ENCODE measurements at places on chromosomes 1 and 21.

DNA sequence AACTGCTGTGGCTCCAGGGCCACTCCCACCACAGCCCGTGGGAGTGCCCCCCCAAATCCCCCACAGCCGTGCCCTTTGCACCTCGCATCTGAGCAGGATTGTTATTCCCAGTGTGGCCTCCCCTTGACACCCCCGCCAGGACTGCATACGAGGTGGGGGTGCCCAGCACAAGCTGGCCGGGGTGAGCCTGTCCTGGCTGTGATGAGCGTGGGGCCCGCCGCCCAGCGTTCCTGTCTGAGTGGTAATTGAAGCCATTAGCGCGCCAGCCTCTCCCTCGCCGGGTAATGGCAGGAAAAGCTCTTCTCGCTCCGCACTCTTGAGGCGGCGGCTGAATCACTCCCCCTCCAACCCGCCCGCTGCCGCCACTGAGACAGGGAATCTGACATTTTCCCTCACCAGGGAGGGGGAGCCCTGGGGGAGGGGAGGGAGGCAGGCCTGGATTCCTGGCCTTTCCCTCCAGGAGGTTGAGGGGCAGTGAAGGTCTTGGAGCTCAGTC, 27.7 kb downstream of the PTPRF start:
- no peak for DNase-seq

DNA sequence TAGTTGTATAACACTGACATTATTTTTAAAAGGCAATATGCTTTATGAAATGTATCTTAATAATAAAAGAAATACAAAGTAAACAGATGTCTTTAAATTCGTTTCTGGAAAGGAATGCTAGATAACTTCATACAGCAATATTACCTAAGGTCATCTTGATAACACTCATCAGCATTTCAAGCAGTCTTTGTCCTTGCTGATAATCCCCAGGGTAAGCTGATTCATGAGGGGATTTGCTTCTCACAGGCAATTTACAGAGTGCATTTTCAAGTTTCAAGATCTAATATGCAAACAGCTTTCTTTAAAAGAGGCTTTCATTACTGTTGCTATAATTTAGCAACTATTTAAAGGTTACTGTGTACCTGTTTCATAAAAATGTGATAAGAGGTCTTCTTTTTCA, 75.2 kb upstream of the NEK2 start:
- no peak for DNase-seq

- DNase-seq, result no peak
These were observed 80.1 kb downstream of the LMO4 start for GRCh38 chr1:87408665-87409248.

GRCh38 chr1:158818975-158819431, 12.1 kb upstream of the MNDA start:
- no peak for DNase-seq

- no peak for DNase-seq
These were observed 46.1 kb upstream of the ABCG1 start for GRCh38 chr21:42172596-42173483.

DNA sequence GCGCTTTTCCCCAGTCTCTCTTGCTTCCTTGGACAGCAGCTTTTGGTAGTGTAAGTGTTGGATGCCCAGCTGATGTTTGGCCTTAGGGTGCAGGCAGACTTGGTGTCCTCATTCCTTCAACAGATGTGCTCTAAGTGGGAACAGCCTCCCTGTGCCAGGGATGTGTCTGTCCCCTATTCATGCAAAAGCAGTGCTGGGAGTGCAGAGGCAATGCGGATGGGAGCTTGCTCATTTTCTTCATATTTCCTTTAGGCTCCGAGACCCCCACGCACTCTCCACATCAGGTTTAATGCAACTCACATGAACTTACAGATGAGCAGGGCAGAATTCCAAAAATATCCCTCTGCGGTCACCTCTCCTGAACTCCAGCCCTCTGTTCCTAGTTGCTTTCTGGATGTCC, 96.1 kb downstream of the IER5 start:
- no peak for DNase-seq

DNA sequence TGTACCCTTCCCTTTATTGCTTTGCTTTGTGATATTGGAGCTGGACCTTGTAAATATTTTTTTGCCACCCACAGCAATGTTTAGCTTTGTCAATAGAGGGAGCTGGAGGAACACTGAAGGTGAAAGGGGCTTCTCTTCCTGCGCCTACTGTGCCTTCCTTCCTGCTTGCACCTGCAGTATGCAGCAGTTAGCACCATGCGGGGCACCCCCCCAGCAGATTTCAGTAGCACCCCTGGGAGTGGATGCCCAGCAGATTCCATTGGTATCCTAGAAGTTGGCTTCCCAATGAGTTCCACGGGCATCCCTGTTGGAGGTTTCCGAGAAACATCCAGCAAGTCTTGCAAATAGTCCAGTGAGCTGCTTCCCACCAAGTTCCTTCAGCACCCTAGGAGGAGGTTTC, 25.6 kb downstream of the S100A10 start:
- no peak for DNase-seq

- DNase-seq, result no peak
These were observed 390.2 kb downstream of the USH2A start for GRCh38 chr1:216032961-216033614.

DNA sequence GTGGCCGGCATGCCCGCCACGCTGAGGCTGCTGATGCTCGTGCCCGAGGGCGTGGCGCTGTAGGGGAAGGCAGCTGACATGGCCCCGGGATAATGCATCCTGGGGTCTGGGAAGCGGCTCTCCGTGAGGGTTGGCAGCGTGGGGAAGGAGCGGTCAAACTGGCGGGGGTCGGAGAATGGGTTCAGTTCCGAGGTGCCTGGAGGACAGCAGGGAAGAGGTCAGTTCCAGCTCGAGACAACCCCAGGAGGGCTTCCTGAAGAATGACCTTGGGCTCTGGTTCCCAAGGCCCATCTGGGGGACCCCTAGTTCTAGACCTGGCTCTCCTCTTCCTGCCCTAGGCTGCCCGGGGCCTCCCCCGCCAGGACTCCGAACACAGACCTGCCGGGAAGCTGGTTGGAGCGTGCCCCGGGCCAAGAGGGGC, 27.6 kb downstream of the RUNX3 start:
- no peak for DNase-seq

DNA sequence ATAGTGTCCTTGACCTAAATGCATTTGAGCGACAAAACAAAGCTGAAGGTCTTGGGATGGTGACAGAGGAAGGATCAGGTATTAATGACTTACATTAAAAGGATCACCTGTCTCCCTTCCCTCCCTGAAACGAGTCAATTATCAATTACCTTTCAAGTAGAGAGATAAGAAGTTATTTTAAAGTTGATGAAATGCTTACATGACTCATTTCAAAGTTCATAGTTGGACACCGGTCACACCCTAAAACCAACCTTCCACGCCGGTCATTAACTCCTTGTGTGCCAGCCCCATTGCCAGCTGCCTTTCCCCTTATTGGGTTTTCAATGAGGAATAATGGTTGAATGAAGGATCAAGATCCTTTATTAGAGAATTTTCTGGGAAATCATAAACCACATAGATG, 129.8 kb downstream of the ZP4 start:
- DNase-seq, result no peak

DNA sequence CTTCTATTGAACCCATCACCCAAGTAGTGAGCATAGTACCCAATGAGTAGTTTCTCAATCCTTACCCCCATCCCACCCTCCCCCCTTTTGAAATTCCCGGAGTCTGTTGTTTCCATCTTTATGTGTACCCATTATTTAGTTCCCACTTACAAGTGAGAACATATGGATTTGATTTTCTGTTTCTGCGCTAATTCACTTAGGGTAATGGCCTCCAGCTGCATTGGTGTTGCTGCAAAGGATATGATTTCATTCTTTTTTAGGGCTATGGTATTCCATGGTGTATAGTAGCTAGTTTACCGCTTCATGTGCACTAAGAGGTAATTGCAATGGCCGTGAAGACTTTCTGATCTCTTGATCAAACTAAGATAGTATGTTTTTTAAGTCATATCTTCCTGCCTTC, 107.5 kb upstream of the SERTAD4 start:
- DNase-seq, result no peak

- DNase-seq, result no peak
These were observed 58.0 kb downstream of the DDX20 start for GRCh38 chr1:111813440-111814304.

- no peak for DNase-seq
These were observed 19.7 kb upstream of the ATP1B1 start for GRCh38 chr1:169086603-169087455.

DNA sequence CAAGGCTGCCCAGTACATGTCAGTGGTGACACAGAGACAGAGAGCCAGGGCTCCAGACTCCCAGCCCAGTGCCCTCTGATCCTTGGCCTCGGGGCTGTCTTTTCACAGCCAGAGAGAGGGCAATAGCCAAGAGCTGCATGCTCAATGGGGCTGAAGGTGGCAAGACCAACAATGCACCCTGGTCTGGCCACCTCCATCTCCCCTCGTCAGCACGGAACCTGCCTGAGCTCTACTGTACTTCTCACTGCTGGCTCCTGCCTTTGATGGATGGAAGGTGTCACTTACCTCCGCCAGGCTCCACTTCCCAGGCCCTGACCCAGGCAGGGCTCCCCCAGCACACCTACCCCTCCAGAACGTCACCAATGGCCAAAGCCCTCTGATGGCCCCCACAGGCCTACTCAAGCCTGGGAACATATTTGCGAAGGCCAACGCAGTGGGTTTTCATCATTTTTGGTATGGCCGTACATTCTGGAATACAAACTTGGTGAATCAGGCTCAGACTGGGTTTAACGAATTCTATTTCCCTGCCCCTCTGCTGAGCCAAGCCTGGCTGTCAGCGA, 88.1 kb downstream of the DMRTB1 start:
- no peak for DNase-seq

DNA sequence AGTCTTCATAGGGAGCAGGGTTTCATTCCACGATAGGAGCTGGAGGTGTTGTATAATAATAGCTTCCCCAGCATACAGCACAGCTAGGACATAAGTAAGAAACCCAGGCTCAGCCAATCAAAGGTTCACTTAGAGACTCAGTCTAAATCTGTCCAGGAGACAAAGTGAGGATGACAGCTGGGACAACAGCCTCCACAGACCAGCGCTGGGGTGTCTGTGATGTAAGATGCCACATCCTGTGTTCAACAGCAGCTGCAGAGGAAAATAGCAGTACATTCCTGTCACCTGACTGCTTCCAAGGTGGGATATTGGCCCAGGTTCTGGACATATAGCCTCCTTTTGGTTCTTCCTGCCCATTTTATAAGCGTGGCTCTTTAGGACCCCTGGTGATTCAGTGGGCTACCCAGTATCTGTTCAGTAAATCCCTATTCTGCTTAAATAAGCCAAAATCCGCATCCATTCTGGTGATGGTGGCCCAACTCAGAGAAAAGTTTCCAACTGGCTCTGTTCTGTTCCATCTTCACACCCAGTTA, 176.8 kb upstream of the SYT6 start:
- no peak for DNase-seq

DNA sequence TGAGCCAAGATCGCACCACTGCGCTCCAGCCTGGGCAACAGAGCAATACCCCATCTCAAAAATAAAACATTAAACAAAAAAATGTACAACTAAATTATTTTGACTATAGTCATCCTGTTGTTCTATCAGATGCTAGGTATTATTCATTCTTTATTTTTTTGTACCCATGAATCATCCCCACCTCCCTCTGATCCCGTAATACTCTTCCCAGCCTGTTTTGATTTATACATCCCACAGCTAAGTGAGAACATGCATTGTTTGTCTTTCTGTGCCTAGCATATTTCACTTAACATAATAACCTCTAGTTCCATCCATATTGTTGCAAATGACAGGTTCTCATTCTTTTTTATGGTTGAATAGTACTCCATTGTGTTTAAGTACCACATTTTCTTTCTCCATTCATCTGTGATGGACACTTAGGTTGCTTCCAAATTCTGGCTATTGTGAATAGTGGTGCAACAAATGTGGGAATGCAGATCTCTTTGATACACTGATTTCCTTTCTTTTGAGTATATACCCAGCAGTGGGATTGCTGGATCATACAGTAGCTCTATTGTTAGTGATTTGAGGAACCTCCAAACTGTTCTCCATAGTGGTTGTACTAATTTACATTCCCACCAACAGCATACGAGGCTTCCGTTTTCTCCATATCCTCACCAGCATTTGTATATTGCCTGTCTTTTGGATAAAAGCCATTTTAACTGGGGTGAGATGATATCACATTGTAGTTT, 84.4 kb downstream of the MACF1 start:
- no peak for DNase-seq

GRCh38 chr1:74857676-74858075, 124.7 kb downstream of the TYW3 start:
- no peak for DNase-seq

DNA sequence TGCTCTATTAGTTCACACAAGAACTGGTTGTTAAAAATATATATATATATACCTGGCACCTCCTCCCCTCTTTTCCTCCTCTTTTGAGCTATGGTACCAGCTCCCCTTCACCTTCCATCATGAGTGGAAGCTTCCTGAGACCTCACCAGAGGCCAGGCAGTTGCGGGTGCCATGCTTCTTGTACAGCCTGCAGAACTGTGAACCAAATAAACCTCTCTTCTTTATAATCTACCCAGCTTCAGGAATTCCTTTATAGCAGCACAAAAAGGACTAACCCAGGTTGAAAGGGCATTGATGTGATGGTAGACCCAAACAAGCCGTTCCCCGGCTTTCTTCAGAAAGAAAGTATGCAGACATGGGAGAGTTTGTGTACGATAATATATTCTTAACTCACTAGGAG, 14.9 kb downstream of the RSPH1 start:
- DNase-seq, result no peak

Data from skeletal muscle cell (primary cell).